ENCODE measurements at places on chromosomes 1 and 21. TPM values are rescaled to one million over a fixed set of nuclear protein-coding genes. Genes with fewer than 3 reads are reported as not detected.

The PLA2G2A gene
- total RNA-seq: not detected

The SPRR2A gene
- total RNA-seq: not detected

The ZNF695 gene
- total RNA-seq: 0.20 TPM

The STPG1 gene
- 5.9 TPM for total RNA-seq

The ZBED6 gene
- total RNA-seq: 11.5 TPM

DNA sequence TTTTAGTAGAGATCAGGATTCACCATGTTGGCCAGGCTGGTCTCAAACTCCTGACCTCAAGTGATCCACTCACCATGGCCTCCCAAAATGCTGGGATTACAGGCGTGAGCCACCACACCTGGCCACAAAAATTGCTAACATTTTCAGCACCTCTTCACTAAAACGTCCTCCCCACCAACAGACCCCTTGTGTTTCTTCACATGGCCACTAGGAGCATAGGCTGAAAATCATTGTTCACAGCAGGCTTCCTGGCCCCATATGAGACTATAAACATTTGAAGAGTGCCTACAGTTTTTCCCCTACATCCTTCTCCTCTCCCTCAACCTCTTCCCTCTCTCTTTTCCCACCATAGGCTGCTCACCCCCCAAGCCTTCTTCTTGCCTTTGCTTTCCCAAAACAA lies 28.0 kb upstream of the SFPQ start:
- H3K27me3 ChIP-seq: no peaks in the 10 kb centered on the region
- peak; percentile 7 for DNase-seq
- H3K36me3 ChIP-seq: no peaks in the 10 kb centered on the region
- no peak overlapping the region for H3K4me3 ChIP-seq
- H3K27ac ChIP-seq: no peak overlapping the region
- H3K4me1 ChIP-seq: no peaks in the 10 kb centered on the region

- peaks cover 6% of the 10 kb centered on the region for H3K4me1 ChIP-seq
- H3K27ac ChIP-seq: no peak overlapping the region
- no peaks in the 10 kb centered on the region for H3K27me3 ChIP-seq
- H3K36me3 ChIP-seq: peaks cover 11% of the 10 kb centered on the region
- DNase-seq: no peak
Observed at GRCh38 chr21:41378849-41379248, 17.0 kb downstream of the MX2 start.

- H3K4me3 ChIP-seq: no peak overlapping the region
- no peak for DNase-seq
- H3K4me1 ChIP-seq: no peaks in the 10 kb centered on the region
Observed at GRCh38 chr1:78543941-78544643, 53.3 kb downstream of the PTGFR start.

DNA sequence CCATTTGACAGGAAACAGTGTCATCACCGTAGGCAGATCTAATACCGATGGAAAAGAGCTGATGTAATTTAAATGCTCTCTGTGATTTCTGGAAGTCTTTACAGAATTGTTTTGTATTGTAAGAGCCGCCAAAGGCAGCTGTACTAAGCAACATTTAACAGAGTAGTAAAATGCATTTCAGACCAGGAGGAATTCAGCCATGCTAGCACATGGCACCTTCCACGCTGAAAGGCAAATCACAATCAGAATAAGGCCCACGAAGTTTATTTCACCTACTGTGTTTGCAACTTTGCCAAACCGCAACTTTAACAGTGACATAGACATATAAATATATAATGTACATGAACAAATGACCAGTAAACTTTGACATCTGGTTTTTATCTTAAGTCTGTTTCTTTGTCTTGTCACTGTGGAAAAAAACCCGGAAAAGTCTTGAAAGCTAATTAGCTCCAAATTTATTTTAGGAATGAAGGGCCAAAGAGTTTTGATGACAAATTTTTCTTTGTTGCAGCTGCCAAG lies 26.1 kb upstream of the DISC1 start:
- no peak overlapping the region for H3K4me3 ChIP-seq
- H3K36me3 ChIP-seq: no peaks in the 10 kb centered on the region
- no peak for DNase-seq

DNA sequence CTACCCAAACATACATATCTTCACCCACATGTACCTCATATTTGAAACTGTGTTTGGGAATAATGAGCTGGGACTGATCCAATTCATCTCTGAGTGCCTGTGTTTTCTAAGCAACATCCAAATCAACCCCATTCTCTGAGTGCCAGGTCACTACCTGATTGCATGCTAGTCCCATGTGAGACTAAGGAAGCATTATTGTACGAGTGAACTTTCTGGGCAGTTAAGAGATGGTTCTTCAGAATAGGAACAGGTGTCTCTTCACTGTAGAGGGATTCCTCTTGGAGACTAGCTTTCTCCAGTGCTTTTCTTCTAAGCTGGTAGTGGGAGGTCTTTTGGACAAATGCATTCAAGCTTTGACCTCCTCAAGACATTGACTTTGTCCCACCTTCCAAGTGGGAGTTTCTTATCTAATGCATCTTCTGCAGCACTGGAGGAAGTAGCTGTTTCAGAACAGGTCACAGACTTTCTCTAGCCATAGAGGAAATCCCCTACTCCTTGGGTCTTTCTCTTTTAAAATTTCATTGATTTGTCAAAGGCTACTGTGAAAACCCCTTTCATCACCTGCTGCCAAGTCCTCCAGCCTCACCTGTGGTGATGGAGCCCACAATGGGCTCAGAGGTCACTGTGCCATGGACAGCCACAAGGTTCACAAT lies 172.0 kb upstream of the KIAA0040 start:
- no peak for DNase-seq
- H3K4me1 ChIP-seq: peaks cover 9% of the 10 kb centered on the region
- peaks cover 27% of the 10 kb centered on the region for H3K27me3 ChIP-seq
- no peak overlapping the region for H3K27ac ChIP-seq
- no peak overlapping the region for H3K4me3 ChIP-seq

DNA sequence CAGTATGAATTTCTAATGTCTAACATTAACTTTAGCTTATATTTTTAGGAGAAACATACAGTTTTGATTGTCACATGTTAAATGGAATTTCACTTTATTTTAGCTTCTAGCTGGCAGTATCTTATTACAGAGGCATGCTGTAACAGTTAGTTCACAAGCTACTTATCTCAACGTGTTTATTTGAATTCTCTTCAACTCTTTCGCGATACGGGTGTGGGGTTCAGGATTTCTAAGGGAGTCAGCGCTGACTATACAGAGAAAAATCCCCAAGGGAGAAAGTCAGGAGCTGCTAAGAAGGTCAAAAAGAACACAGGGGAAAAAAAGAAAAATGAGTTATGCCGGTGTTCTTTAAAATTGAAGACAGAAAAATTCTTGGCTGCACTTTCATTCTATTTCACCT lies 296.2 kb downstream of the VAV3 start:
- no peaks in the 10 kb centered on the region for H3K27me3 ChIP-seq
- H3K36me3 ChIP-seq: peaks cover 3% of the 10 kb centered on the region
- H3K4me3 ChIP-seq: no peak overlapping the region

GRCh38 chr1:15325375-15326085 lies 78.5 kb downstream of the FHAD1 start:
- no peaks in the 10 kb centered on the region for H3K36me3 ChIP-seq
- DNase-seq: no peak
- H3K27ac ChIP-seq: no peak overlapping the region
- H3K27me3 ChIP-seq: peaks cover 20% of the 10 kb centered on the region

GRCh38 chr1:183582021-183582713 lies 8.1 kb downstream of the NCF2 start:
- DNase-seq: no peak
- H3K27ac ChIP-seq: no peak overlapping the region
- H3K4me1 ChIP-seq: peaks cover 10% of the 10 kb centered on the region
- no peaks in the 10 kb centered on the region for H3K36me3 ChIP-seq
- H3K4me3 ChIP-seq: no peak overlapping the region
